ENCODE measurements at places on chromosomes 16 and 17.

DNA sequence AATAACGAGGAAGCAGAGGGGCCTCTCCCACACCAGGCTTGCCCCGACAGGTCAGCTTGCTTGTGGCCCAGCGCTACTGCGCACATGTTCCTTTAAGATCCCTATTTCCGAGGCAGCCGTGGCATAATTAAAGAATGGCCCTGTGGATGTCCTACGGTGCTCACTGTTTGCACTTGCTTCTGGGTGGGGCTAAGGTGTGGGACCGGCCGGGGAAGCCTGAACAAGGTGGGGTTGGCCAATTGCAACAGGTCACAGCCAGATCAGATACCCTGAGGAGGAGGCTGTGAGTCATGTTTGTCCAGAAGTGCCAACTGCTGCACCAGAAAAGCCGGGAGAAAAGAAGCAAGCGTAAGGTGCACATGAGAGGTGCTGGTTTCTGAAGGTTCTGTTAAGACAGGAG is 158.5 kb upstream of the CACNG5 start:
- DNase-seq = no peak

DNA sequence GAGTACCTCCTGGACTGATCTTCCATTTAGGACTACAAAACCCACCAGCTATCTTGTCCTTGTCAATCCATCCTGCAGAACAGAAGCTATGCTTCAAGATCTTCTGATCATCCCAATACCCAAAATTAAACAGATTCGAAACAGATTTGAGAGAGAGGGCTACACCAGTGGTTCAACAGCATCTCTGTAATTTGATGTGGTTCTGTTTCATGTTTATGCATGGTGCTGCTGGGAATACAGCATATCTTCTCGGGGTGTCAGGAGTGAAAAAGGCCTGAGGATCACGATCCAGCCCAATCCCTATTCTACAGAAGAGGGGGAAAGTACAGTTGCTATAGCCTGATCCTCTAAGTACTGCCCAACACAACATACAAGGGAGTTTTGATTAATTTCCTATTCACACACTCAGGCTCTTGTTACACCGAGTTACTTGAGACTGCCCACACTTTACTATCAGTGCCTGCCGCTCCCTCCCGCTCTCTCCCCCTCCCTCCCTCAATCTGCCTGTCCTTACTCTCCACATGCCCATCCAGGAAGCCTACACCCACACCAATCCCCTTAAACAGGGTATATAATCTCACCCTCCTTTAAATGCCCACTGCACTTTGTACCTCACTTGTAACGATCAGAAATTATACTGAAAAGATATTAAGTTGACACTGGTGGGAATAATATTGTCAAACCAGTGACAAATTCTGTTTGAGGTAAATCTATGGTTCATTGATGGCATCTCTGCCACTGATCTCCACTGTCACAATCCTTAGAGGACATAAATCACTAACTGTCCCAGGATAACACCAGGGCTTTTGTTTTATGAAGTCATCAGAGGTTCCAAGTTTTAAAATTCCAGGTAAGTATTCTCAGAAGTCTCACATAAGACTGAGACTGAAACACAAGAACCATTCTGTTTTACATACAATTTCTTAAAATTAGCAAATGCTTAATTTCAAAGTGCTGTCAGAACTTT is 89.3 kb upstream of the PLEKHM1 start:
- no peak for DNase-seq

DNA sequence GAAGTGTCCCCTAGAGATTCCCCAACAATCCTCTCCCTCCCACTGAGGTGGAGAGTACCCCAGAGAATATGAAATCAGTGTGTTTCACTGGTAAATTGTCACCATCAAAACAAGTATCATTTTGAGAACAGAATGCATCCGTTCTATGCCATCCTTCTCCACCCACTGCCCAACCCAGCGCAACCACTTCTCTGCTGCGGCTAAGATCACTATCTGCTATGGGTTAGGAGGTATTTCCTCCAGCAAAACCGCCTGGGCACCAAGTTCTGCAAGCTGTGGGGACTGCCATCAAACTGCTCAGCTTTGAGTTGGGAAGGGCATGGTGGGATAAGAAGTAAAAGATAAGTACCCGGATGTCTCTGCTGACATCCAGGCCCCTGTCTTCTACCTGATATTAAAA is 24.4 kb downstream of the CNTNAP1 start:
- no peak for DNase-seq

- no peak for DNase-seq
These were observed 383.9 kb downstream of the WWOX start for GRCh38 chr16:78483124-78483992.

DNA sequence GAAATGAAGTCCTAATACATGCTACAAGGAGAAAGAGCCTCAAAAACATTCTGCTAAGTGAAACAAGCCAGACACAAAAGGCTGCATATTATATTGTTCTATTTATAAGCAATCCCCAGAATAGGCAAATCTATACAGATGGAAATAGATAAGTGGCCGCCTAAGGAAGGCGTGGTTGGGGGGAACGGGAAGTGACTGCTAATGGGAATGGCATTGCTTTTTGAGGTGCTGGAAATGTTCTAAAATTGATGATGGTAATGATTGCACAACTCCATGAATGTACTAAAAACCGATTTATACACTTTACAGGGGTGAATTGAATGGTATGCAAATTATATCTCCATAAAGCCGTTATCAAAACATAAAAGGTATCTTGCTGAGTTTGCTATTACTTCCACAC is 67.7 kb downstream of the GAS7 start:
- DNase-seq = no peak

DNA sequence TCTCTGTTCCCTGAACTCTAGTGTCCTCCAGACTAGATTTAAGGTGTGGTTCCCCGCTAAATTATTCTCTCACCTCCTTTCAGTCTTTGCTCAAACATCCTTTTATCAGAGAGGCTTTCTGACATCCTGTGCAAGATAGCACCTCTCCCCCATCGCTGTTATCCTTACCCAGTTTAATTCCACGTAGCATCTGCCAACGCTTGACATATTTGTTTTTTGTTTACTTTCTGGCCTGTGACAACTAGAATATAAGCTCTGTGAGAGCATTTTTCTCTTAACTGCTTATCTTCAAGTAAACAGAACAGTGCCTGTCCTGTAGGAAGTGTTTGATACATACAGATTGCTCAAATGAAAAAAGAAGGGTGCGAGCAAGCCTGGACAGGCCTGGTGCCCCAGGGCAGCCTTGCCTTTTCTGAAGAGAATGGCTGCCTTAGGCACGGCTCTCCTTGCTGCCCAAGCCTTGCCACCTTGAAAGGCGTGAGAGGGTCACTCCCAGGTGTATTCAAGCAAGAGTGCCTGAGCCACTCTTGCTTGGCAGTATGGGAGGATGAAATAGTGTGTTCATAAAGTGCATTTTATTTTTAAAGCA is 9.7 kb downstream of the DYNLL2 start:
- no peak for DNase-seq

DNA sequence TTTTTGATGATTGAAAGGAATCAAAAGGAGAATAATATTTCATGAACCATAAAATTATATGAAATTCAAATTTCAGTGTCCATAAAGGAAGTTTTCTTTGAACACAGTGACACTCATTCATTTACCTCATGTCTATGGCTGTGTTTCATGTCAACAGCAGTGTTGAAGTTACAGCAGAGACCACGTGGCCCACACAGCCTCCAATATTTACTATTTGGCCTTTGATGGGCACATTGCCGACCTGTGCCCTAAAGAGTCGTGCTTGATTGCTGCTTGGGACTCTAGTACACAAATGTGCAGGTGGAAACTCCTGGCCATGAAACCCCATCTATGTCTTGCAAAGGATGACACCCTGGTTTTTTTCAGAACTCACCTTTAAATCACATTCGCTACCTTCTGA is 57.0 kb downstream of the CES1 start:
- no peak for DNase-seq

GRCh38 chr16:82583422-82583821 is 43.3 kb upstream of the CDH13 start:
- DNase-seq = no peak

GRCh38 chr17:18108401-18109312 is at the start of gene MYO15A:
MYO15A (plus strand) TSS chr17:18108756; CDS start chr17:18118801, 10,045 bp downstream.
- no peak for DNase-seq

- no peak for DNase-seq
These were observed 51.5 kb upstream of the CBX4 start for GRCh38 chr17:79890706-79891105.

GRCh38 chr17:78933959-78934568 is 8.9 kb upstream of the TIMP2 start:
- DNase-seq = peak; percentile 86

GRCh38 chr17:58351831-58352595 is at the start of gene SUPT4H1:
SUPT4H1 (minus strand) TSS chr17:58352201; CDS start chr17:58352135, 66 bp downstream.
- peak; percentile 97 for DNase-seq

DNA sequence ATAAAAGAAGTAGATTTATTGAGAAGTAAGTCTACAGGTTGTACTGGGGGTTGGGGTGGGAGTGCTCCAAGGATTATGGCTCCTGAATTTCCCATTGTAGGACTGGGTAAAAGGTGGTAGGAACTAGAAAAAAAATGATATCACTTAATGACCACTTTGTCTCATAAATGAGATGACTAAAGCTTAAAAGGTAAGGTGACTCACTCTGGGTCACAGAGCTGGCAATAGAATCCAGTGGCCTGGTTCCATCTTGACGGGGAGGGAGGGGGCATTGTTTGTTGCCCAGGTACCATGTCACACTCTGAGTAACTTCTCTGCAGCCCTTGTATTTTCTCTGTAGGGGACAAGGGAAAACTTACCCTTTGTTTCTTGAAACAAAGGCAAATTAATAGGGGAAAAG is 126.1 kb downstream of the PITPNC1 start:
- DNase-seq = no peak

DNA sequence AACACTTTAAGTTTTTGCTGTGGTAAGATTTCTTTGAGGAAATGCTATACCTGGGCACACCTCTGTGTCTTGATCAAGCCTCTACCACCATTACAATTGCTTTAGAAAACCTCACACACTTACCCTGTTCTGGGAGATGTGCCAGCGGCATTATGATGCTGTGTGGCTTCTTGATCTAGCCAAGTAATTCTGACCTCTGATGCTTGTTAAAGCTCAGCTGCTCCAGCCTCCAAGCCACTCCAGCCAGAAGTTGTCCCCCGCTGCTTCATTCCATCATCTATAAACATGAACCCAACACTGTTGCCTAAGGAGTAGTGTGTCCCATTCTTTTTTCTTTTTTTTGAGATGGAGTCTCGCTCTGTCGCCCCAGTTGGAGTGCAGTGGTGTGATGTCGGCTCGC is 60.1 kb downstream of the CYLD start:
- no peak for DNase-seq

DNA sequence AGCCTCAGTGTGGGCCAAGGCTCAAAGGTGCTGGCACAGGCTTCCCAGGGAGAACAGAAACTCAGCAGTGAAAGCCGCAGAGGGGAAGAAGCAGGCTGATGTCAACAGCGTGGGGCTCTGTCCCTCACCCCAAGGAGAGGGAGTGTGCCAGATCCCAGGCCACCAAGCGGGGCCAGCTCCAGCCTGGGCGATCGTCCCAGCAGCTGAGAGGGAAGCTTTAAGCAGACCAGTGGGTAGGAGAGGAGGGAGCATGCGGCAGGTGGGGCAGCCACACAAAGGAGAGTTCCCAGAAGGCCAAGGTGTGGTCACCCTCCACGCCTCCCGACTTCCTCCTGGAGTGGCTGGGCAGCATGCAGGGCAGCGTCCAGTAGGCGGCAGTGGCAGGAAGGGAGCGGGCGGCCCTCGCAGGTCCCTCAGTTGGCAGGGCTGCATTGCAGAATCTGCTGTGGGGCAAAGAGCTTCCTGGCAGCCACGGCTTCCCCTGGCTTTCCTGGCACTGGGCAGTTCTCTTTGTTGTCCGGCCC is 6.0 kb downstream of the SYNGR2 start:
- peak; percentile 93 for DNase-seq

DNA sequence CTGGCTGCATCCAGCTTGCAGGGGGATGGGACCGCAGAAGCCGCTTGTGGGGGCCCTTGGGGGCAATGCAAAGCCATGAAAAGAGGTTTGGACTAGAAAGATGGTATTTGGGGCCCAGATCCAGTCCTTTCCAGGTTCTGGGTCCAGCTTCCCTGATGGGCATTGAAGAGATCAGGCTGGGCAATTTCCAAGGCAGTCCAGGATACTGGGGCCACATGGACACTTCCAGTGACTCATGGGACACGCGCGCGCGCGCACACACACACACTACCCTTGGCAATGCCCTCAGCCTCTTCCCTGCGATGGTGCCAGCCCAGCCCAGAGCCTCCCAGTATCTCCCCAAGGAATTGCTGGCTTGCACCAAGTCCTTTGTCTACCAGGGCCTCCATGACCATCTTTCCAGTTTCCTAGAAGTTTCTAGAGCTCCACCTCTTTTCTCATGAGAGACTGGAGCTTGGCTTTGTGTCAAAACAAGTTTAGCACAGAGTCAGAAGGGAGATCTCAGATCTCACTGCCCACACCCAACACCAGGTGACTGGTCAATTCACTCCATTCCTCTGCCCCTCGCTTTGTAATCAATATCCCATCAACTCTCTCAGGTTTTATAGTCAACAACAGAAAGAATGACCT is 44.3 kb downstream of the WNT3 start:
- no peak for DNase-seq

- DNase-seq = peak; percentile 66
These were observed at the start of gene KRT31 for GRCh38 chr17:41396996-41397660. KRT31 (minus strand) TSS chr17:41397608; CDS start chr17:41397539, 69 bp downstream.

DNA sequence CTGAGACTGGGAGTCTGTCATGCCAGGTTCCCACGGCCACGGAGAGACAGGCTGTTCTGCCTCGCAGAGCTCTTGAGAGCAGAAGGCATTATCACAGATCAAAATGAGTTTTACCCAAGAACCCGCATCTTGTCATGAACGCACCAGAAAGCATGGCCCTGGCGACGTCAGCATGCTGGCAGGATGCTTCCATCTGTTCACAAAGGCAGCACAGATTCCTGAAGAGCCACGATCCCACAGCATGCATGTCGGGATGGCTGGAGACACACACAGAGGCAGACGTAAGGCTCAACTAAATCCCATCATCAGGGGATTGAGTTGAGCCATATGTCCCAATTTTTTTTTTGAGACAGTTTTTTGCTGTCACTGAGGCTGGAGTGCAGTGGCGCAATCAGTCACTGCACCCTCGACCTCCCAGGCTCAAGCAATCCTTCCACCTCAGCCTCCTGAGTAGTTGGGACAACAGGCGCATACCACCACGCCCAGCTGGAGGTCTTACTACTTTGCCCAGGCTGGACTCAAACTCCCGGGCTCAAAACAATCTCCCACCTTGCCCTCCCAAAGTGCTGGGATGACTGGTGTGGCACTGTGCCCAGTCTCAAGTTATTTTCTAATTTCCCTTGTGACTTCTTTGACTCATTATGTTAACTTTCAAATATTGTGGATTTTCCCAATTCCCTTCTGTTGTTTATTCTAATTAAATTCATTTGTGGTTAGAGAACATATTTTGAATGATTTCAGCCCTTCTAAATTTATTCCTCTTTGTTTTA is 11.1 kb downstream of the FANCA start:
- peak; percentile 26 for DNase-seq

Measured in suppressor macrophage (primary cell).